Thoracic aorta (tissue), 2 donors: ENCODE measurements at places on chromosomes 2 and 18.

GRCh38 chr2:46651363-46652099, 172.2 kb downstream of the TMEM247 start:
- peaks cover 13% of the 10 kb centered on the region for H3K4me1 ChIP-seq
- no peak overlapping the region for H3K27ac ChIP-seq
- no peak overlapping the region for H3K4me3 ChIP-seq
- DNase-seq, result no peak
- no peaks in the 10 kb centered on the region for H3K36me3 ChIP-seq

DNA sequence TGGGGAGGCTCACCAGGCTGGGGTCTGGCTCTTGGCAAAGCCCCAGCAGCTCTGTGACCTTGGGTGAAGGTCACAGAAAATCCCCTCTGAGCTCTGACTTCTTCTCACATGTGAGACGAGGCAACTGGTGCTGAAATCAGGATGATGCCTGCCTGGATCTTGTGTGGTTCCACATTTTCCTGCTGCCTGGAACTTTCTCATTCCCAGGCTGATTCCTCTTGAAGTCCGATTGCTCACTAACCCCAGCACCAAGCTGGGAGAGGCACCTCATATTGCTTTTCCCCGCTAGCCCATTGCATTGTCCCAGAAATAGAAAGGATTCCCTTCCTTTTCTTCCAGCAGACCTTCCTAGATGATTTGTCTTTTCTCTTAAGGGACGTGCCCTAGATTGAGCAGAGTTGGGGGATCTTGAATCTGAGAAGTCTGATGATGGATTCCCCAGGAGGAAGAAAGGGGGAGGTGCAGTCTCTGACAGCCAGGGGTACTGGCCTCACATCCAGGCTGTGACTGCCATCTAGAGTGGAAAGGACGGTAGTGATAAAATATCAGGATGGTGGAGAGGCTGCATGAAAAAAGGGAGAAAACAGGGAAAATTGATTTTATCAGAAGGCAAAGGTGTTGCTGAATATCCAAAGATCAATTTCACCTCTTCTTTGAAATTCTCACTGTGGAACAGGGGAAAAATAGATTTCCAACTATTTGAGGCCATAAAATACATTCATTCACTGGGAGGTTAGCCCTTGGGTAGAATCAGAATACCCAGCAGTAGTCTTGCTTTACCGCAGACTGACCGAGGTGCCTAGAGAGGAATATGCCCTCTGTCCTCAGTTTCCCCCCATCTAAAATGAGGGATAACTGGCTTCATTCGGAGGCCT, 96.3 kb downstream of the FAM210A start:
- DNase-seq, result no peak
- no peaks in the 10 kb centered on the region for H3K27me3 ChIP-seq
- no peaks in the 10 kb centered on the region for H3K4me1 ChIP-seq
- no peaks in the 10 kb centered on the region for H3K36me3 ChIP-seq
- no peak overlapping the region for H3K4me3 ChIP-seq

DNA sequence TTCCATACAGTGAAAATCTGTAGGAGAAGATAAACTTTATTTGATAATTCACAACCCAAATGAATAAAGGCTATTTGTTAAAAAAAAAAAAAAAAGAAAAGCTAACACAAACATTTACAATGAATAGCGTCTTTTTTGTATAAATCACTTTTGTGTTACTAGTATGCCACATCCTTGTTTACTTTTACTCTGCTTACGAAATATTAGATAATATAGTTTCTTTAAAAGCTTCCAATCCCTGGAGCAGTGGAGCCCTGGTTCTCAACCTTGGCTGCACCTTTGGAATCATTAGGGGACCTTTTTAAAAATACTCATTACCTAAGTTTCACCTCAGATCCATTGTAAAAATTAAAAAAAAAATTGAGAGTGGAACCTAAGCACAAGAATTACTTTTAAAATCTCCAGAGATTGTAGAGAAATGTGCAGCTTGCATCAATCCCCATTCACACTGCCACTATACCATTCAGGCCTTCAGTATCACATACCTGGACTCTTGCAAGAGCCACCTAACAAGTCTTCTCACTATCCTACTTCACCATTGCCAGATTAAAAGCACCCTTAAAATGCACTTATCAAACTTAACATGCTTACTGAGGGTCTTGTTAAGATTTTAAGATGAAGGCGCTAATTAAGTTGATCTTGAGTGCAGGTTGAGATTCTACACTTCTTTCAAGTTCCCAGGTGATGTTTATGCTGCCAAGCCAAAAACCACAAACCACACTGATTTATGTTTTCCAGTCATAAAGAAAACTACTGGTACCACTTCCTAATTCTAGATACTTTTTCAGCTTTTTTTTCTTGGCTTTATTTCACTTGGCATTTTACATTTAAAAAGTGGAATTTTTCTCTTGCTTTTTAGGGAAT, 59.7 kb upstream of the ZC3H15 start:
- H3K4me1 ChIP-seq, result no peaks in the 10 kb centered on the region
- H3K27me3 ChIP-seq, result no peaks in the 10 kb centered on the region
- DNase-seq, result no peak
- no peaks in the 10 kb centered on the region for H3K36me3 ChIP-seq
- H3K4me3 ChIP-seq, result no peak overlapping the region

DNA sequence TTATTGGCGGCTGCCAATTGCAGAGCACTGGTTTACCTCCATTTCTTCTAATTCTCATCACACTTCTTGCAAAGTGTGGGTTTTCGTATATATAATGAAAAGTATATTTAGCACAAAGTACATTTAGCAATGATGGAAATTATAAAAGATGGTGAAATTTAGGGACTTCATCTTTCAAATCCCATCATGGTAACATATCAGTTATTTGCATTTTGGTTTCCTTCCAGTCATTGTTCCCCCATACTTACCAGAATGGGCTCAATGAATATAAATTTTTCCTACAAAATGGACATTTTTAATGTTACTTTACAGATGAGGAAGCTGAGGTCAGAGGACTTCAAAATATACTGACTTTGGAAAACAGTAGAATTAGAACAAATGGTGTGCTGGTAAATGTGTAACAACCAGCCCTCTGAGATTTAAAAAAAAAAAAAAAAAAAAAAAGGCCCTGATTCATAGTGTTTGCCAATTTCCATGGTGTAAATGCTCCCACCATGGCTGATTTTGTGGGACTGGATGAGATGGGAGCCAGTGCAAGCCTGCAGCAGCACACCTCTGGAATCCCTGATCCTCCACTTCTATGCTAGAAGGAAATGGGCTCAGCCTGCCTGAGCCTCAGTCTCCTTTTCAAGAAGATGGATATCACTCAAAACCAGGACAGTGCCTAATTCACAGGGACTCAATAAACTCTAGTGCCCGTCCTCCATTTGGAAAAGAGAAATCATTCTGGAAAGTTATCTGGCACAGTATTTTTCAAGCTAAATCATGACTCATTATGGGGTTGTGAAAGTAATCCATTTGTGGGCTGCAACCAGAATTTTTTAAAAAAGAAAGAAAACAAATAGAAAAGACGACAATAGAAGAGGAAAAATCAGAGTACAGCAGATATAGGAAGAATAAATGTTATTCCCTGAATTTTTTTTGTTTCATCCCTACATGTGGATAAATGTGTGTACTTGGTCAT, 34.0 kb downstream of the LBH start:
- H3K27ac ChIP-seq, result peak overlapping the region; percentile 74
- H3K4me1 ChIP-seq, result peaks cover 13% of the 10 kb centered on the region
- no peaks in the 10 kb centered on the region for H3K36me3 ChIP-seq
- no peak for DNase-seq
- H3K27me3 ChIP-seq, result no peaks in the 10 kb centered on the region
- peak overlapping the region; percentile 36 for H3K4me3 ChIP-seq

GRCh38 chr2:108833219-108833618, 46.6 kb downstream of the CCDC138 start:
- no peak overlapping the region for H3K27ac ChIP-seq
- H3K27me3 ChIP-seq, result no peaks in the 10 kb centered on the region
- no peaks in the 10 kb centered on the region for H3K4me1 ChIP-seq
